ENCODE measurements at places on chromosomes 11 and 22.

DNA sequence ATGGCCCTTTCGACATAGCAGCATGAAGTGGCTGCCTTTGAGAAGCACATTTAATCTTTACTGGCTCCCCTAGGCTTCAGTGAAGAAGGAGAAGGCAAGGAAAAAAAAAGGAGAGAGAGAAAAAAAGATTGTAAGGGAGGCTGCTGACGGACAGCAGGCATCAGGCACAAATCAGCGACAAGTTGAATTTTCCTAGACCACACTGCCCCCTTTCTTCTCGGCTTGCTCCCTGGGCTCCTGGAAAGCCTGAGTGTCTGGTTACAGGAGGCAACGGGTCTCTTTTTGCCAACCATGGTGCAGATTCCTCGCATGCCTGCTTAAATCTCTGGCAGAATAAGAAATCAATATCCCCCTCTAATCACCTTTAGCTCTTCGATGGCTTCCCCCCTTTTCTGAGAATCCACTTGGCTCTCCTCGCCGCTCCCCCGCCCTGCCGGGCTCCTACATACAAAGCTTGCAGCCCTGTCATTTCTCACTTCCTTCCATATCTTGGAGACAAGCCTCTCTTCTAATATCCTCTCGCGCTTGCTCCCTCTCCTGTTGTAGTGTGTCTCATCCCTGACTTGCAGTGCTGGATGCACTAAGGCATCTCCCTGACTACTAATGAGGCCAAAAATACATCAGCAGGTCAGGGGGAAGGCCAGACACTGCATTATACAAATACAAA lies 14.3 kb downstream of the BLID start:
- no peak for DNase-seq

- no peak for DNase-seq
Observed at GRCh38 chr22:31126128-31126868, 3.5 kb downstream of the INPP5J start.

DNA sequence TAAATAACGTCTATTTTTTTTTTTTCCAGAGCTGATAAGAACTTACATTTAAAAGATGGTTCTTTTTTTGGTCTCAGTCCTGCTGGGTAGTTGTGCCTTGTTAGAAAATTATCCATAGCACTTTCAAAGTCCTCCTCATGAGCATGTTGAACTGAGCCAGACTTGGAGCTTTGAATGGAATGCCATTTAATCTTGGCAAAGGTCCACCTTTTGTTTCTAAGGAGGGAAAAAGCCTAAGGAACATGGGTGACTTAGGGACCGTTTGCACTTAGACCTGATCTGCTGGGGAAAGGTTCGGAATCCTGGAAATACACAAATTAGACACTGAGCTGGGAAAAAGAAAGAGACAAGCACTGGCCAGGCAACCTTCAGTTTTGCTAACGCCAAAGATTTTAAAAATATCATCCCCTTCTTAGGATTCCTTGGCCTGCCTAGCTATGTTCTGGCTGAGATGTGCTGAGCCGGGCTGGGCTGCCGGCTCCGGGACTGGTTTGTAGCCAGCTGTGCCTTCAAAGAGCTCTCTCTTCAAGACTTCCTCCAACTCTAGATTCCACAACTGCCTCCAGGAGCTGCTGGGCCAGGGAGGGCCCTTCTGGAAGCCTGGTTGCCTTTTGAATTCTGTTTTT lies 67.4 kb downstream of the ENDOD1 start:
- DNase-seq: no peak

- DNase-seq: no peak
Observed at GRCh38 chr11:15568440-15568839, 453.7 kb downstream of the INSC start.

GRCh38 chr22:40215266-40215665 lies 37.5 kb downstream of the TNRC6B start:
- DNase-seq: no peak

GRCh38 chr11:36352922-36353321 lies 56.8 kb downstream of the PRR5L start:
- DNase-seq: no peak

Data from D341Med (cell line).